DMS153 (cell line): ENCODE measurements at places on chromosomes 3 and 15.

DNA sequence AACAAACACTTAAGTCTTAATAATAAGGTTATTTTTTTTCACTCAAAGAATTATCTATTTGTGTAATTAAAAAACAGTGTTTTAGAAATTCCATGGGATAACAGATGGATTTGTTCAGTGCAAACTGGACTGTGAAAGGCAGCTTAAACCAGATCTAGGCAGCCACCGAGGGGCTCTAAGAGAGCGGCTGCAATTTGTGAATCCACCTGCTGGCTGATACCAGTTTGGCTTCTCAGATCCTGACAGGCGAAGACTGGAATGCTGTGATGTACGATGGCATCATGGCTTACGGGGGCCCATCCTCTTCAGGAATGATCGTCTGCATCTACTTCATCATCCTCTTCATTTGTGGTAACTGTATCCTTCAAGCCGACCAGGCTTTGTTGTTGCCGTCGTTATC is 119.6 kb downstream of the CHDH start:
- DNase-seq: no peak

DNA sequence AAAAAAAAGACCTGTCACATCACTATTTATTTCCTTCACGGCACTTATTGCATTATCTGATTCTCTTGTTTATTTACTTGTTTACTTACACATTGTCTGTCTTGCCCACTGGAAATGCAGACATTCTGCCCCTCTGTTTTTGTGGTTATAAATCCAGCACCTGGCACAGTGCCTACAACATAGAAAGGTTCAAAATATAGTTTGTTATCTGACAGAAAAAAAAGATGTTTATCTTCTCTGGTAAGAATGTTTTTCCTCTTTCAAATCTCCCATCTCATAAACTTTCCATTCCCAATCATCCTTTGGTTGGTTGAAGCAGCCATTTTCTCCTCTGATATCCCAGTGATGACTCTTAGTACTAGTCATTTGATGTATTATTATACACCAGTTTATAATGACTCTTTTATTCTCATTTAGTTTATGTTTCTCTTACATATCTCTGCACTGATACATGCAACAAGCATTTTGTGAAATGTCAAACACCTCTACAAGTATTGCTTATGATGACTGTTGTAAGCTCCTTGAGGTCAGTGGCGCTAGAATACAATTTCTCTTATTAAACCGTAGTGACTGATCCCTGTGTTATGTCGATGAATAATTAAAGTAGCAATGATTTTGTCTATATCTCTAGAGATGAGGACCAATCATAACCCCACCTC is 398.4 kb upstream of the TBL1XR1 start:
- no peak for DNase-seq

- peak; percentile 3 for DNase-seq
Observed at GRCh38 chr3:135860761-135861160, 104.8 kb upstream of the PPP2R3A start.

GRCh38 chr15:93706495-93707292 is 524.7 kb upstream of the MCTP2 start:
- no peak for DNase-seq

GRCh38 chr3:143581972-143582722 is 266.1 kb downstream of the SLC9A9 start:
- no peak for DNase-seq
